CMK (cell line): ENCODE measurements at places on chromosomes 11 and 22.

DNA sequence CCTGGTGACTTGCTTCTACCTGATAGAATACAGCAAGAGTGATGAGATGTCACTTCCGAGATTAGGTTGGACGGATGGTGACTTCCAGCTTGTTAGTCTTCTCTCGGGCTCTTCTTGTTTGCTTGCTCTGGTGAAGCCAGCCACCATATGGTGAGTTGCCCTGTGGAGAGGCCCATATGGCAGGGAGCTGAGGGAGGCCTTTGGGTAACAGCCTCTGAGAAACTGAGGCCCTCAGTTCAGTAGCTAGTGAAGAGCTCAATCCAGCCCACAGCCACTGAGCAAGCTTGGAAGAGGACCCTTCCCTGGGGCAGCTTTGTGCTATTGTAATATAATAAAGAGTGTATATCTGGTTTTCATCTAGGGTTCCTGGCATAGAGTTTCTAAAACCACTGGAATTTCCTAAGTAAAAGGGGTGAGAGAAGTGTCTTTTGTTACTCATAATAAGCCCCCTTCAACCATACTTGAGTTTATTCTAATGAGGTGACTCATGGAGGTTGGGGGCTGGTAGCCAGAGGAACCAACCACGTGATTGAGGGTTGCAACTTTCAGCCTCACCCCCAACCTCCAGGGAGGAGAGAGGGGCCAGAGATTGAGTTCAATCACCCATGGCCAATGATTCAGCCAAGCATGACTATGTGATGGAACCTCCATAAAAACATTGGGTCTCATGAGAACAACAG, 8.0 kb upstream of the TPCN2 start:
- DNase-seq, result no peak

DNA sequence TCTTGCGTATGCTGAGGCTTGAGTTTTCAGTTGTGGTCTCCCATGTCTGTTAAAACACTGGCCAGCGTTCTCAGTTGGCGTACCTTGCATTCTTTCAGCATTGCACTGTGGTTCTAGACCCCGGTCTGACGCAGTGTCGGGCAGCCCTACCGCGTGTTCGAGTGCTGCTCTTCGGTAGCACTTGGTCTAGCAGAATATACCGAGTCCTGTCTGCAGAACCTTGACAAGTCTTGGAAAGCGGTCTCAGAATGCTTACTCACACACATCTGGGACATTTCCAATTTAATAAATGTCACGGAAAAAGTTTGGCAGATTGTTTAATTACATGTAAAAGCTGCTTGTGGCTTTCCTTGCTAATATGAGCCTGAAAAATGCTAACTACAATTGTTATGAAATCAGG, 32.6 kb downstream of the PPFIA1 start:
- DNase-seq, result no peak

DNA sequence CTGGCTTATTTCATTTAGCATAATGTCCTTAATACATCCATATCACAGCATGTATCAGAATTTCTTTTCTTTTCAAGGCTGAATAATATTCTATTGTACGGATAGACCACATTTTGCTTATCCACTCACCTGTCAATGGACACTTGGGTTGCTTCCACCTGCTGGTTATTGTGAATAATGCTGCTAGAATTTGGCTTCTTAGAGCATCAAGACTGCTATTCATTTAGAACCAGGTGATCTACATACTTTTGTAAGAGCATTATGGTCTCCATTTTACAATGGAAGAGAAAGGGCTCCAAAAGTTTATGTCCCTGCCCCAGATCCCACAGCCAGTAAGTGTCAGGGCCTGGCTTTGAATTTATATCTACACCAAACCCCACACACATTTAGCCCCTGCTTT, 100.7 kb upstream of the CD82 start:
- no peak for DNase-seq

GRCh38 chr11:68617925-68618809, 66.2 kb upstream of the GAL start:
- no peak for DNase-seq

GRCh38 chr22:40023341-40023841, 28.6 kb downstream of the FAM83F start:
- DNase-seq, result no peak

GRCh38 chr11:48184452-48184851, 32.2 kb upstream of the OR4B1 start:
- no peak for DNase-seq

GRCh38 chr11:87967459-87967858, 207.8 kb downstream of the RAB38 start:
- no peak for DNase-seq

GRCh38 chr11:94036096-94036495, 14.9 kb downstream of the HEPHL1 start:
- DNase-seq, result no peak

GRCh38 chr11:64241491-64242374, 838 bp downstream of the FKBP2 start:
- no peak for DNase-seq

- no peak for DNase-seq
These were observed 80.0 kb upstream of the PPARA start for GRCh38 chr22:46070215-46070802.

DNA sequence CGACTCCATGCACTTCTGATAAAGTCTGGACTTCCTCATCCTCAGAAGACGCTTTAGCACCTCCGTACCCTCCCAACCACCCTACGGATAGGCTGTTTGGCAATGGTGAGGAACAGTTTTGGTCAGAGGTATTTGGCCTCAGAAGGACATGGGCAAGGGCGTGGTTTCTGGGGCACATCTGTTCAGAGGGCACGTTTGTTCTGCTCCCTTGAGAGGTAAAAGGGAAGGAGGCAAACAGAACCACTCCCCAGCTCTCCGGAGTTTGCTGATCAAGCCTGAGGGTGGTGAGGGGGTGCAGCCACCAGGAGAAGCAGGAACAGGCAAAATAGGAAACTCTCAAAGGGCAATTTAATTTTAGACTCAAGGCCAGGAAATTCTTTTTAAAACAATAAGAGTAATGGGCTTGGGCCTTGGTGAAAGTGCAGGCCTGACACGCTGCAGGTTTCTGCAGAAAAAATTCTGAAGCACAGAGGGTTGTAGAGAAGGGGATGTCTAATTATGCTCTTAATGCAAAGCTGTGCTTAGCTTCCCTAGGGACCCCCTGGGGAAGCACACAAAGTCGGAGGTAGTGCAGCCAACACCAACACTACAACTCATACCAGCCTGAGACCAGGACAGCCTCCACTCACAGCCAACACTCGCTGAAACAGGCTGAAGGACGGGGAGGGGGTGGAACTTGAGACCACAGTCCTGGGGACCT, 23.3 kb downstream of the ETS1 start:
- DNase-seq, result no peak

GRCh38 chr22:26286091-26286820, 117.0 kb downstream of the SEZ6L start:
- DNase-seq, result no peak

- DNase-seq, result no peak
These were observed 54.7 kb upstream of the ALX4 start for GRCh38 chr11:44364596-44364995.

GRCh38 chr11:134101282-134101681, 32.4 kb downstream of the JAM3 start:
- no peak for DNase-seq
